ENCODE measurements at places on chromosomes 16 and 17. TPM values are rescaled to one million over a fixed set of nuclear protein-coding genes. Genes with fewer than 3 reads are reported as not detected.

Gene NAGLU
- total RNA-seq = 32.3 TPM

Gene HSD11B2
- not detected for total RNA-seq

Gene ABCC11
- total RNA-seq = not detected

Gene KRT17
- 0.09 TPM for total RNA-seq

Gene TEKT5
- total RNA-seq = 0.26 TPM

Gene CHD9NB
- total RNA-seq = under 0.01 TPM

Gene OR2C1
- total RNA-seq = 0.11 TPM

Gene PYDC1
- not detected for total RNA-seq

Measured in dermis lymphatic vessel endothelial cell (primary cell).